Left hindlimb (tissue), 1 donor: ENCODE measurements at places on chromosomes 3 and 15.
A peak's percentile ranks its signal among the peaks of the same experiment; 100 is the strongest.

DNA sequence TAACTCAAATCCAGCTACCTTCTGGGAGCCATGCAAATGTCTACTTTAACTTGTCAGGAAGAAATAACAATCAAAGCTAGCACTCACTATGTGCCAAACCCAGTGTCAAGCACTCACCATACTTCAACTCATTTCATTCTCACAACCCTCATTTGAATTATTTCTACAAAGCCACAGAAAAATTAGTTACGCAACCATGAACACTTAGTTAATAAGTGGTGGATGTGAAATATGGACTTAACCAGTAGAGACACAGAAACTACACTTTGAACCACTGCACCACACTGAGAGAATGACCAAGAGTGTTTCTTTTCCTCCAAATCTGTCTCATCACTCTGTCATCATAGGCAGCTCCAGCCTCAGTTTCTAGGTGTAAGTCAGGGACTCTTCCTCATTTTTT lies 91.0 kb upstream of the MBNL1 start:
- DNase-seq, result no peak

GRCh38 chr3:16092923-16093322 lies 81.6 kb upstream of the GALNT15 start:
- DNase-seq, result no peak

DNA sequence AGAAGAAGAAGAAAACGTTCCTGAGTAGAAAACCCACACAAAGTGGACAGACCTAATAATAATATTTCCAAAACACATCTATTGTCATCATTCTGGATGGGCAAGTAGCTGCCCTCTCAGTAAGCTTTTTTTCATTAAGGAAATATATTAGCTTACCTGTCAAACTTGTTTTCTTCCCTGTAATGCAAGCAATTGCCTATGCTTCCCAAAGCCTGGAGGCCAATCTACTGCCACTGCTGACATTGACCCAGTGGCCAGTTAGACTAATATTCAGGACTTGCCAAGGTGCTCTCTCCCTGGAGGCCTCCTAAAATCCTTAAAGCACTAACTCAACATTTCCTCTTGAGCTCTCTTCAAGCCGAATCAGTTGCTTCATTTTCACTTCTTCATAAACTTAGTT lies 86.7 kb downstream of the TAMM41 start:
- DNase-seq, result no peak

GRCh38 chr15:81060907-81061306 lies 60.2 kb downstream of the TLNRD1 start:
- DNase-seq, result no peak

DNA sequence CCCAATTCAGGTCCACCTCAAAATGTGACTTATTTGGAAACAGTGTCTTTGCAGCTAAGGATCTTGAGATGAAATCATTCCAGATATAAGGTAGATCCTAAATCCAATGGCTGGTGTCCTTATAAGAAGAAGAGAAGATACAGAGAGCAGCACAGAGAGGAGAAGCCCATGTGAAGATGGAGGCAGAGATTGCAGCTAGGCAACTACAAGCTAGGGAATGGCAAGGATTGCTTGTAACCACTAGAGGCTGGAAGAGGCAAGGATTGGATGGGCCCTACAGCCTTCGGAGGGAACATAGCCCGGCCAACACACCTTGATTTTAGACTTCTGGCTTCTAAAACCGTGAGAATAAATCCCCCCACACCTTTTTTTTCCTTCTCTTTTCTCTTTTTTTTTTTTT lies 38.5 kb downstream of the SYN2 start:
- no peak for DNase-seq

- DNase-seq, result no peak
These were observed 249.1 kb downstream of the IL5RA start for GRCh38 chr3:2861120-2861519.

DNA sequence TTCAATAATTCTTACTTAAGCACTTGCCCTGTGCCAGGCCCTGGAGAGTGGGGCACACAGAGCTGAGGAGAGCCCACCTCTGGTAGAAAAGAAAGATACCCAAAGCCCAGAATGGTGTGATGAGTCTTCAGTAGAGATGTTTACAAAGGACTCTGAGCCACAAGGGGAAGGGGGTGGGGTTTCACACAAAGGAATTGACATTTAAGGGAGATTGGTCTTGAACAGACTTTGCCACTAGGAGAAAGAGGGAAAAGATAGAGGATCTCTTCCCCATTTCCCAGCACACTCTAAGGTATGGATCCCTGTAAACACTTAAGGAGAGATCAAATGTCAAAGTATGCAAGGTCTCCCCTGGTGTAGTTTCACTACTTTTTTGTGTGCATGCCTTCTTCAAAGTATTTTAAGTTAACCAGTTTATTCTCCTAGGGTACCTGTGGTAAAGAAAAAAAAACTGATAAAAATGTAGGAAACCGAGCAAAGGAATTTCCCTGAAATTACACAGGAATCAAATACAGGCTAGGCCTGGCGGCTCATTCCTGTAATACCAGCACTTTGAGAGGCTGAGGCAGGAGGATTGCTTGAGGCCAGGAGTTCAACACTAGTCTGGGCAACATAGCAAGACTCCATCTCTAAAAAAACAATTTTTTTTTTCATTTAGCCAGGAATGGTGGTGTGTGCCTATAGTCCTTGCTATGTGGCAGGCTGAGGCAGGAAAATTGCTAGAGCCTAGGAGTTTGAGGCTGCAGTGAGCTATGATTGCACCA lies 117.6 kb upstream of the SKOR1 start:
- no peak for DNase-seq

DNA sequence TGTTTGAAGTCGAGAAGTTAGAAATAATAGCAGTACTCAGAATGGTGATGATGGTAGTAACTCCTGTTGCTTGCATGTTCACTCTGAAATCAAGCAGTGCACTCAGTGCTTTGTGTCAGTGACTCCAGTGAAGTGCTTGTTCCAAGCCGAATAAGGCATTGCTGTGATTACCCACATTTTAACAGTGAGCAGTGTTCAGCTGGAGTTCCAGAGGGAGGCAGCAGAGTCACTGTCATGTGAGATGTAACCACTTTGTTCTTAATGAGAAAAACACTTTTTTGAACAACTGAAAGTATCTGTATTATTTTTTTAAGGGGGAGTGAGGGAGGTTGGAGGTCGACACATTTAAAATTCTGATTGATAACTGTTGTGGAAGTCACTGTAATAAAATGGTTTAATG lies 3.7 kb downstream of the MDFIC2 start:
- no peak for DNase-seq

DNA sequence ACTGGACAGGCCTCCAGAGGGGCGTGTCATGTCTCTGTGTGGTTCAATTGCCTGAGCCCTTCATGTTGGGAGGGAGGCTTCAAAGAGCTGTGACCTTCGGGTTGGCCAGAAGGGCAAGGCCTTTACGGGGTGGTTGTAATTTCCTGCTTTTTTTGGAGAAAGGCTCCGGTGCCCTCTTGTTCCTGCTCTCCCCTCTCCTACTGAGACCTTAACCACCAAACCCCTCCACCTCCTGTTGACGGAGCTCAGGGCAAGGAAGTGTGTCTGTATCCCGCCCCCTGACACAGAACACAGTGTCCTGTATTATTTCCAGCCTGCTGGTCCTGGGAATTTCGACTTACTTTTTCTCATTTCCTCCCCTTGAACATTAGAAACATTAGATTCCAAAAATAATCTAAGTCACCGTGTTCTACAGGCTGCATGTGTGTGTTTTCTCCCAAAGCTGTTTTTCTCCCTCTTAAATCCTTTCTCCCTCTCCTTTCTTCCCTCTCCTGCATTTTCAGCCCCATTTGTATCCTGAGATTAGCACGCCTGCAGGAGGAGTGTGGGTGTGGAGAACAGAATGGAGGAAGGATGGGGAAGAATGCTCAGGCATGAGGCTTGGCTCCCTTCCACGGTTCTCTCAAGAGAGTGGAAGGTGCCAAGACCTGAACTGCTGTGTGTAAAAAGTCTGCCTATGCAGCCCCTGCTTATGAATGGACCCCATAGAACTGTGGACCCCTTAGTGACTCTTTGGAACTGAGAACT lies 285.4 kb upstream of the ROPN1 start:
- DNase-seq, result peak; percentile 51

DNA sequence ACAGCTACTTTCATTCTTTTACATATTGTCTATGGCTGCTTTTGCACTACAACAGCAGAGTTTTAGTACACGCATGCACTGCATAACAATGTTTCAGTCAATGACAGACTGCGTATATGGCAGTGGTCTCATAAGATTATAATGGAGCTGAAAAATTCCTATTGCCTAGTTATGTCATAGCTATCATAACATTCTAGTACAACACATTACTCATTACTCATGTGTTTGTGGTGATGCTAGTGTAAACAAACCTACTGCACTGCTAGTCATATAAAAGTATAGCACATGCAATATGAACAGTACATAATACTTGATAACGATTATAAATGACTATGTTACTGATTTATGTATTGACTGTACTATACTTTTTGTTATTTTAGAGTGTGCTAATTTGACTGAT lies 47.9 kb downstream of the QTRT2 start:
- no peak for DNase-seq

DNA sequence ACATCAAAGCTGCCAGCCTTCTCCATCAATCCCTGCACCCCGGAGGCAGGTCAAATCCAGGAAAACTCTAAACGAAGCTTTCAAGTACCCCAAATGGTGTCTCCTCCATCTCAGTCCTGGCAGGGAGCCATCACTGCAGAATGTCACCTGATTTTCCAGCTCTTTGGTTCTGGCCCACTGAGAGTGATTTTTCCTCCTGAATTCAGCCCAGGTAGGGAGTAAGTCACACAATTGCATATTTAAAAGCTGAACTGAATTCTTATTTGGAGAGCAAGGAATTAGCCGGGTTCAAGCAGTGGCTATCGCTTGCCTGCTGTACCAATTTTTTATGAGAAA lies 5.3 kb downstream of the RFTN1 start:
- DNase-seq, result no peak

- DNase-seq, result no peak
These were observed 42.5 kb upstream of the SPTSSB start for GRCh38 chr3:161413855-161414210.

DNA sequence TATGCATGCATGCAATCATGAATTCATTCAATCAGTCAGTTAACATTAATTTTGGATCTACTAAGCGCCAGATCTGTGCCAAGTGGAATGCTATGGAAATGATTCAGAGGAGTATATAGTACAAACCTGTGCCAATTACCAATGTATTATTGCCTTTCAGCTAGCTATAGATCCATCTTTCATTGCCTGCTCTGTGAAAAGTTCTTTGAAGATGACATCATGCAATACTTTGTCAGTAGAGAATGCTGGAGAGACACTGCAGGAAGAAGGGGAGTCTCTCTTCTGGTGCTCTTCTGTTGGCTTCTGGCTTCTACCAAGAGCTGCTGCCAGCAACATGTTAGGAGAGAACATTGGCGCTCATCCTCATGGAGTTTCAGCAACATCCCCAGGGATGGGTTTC lies 81.0 kb upstream of the LMCD1 start:
- DNase-seq, result no peak

DNA sequence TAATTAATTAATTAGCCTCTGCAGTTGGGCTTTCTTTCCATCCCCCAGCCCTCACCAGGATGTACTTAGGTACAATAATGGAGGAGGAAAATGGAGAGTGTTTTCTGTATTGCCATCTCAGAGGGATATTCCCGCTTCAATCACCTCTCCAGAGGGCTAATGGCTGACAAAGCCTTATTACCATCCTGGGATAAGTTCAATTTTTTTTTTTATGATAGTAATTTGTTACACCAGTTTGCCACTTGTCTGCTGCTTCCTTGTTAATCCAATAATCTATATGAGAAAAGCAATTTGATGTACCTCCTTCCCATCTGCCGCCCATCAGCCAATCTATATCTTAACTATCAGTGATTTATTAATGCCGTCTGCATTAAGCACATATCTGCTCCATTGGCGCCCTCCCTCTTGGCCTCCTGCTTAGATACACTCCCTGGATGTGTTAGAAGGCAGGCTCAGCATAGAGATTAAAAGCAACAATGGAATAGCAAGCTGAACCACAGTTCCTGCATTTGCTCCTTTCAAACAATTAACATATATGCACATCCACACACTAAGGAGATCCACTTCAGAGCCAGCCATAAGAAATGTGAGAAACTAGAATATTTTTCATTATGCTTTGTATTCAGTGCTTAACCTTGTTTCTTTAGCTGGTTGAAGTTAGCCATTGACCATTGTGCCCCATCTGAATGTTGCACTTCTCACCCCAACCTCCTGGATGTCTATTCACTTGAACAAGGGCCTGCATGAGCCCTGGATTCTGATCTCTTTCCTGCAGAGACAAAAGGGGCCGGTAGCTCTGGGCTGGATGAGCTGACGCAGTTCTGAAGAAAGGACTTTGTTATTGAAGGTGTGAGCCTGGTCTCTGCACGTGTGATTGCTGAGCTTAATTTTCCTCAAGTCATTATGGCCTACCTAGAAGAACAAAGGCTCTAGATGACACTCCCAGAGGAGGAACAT lies 237.3 kb upstream of the GAP43 start:
- no peak for DNase-seq

DNA sequence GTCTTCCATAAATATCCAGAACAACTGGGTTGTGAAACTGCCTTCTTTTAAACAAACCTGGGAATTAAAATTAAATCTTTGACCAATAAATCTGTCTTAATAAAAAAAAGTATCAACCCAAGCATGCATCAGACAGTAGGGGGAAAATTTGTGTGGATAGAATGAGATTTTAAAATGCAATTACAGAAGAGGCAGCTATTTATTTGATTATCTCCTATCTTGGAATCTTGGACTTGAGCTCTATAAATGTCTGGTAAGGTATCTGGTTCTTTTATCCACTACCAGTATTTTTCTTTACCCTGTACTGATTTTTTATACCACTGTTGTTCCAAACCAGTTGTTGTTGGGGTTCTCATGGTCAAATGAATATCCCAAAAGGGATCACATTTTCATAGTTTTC lies 157.6 kb upstream of the VEPH1 start:
- no peak for DNase-seq

GRCh38 chr3:52090131-52090932 lies 34.0 kb upstream of the DUSP7 start:
- peak; percentile 80 for DNase-seq

DNA sequence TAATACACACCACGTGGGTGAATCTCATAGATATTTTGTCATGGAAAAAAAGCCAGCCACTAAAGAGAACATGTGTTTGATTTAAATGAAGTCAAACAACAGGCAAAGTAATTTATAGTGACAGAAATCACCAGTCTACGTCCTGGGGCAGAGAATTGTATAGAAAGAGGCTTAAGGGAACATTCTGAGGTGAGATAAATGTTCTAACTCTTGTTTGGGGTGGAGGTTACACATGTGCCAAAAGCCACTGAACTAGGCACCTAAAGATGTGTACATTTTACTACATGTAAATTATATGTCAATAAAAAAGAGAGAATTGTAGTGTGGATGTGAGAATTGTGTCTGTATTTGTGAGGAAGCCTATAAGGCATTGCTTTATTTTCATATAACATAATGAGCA lies 184.9 kb downstream of the NEK10 start:
- DNase-seq, result no peak

- DNase-seq, result no peak
These were observed 248.6 kb downstream of the ATP8B4 start for GRCh38 chr15:49870472-49870871.

- DNase-seq, result no peak
These were observed 22.1 kb upstream of the SLC28A1 start for GRCh38 chr15:84862214-84862975.
